ENCODE measurements at places on chromosomes 16 and 17.

DNA sequence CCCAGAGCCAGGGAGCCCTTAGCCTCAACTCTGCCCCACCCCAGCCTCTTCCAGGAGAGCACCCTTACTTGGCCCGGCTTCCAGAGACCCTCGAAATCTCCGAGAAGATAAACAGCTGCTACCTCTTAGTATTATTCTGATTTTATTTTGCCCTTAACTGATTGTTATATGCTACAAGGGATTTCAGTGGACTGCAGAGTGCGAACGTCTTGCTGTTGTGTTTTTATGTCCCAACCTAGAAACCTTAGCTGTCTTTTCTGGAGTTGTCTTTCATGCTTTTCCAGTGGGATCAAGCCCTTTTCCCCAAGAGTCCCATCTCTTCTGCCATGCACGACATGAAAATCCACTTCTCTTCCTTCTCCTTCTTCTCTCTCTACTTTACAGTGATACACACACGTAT lies 47.0 kb downstream of the SNX20 start:
- DNase-seq, result no peak

DNA sequence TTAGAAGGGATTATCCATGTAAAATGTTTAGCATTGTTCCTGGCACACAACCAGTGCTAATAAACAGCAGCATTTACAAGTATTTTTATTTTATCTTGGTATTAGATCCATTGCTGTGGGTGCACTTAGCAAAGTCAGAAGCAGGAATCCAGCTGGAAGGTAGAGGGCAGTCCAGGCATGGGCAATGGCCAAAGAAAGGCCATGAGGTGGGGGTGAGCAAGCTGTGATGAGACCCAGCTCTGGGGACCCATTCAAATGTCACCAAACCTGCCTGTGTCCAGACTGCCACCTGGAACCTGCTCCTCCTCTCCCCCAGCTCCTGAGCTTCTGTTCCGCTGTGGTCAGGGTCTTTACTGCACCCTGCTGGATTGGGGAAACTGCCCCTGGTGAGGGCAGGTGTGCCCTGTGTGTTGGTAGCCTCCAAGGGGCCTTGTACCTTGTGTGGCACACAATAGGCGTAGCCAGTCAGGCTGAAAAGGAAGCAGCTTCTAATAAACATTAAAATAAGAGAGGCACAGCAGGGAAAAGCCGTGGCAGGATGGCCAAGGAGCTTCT lies 118.0 kb upstream of the CRHR1 start:
- no peak for DNase-seq

GRCh38 chr17:62824290-62825131 lies 16.4 kb upstream of the MARCHF10 start:
- no peak for DNase-seq

- no peak for DNase-seq
These were observed 97.8 kb upstream of the CORO6 start for GRCh38 chr17:29720551-29720950.

GRCh38 chr16:85148931-85149330 lies 36.7 kb upstream of the CIBAR2 start:
- DNase-seq, result no peak

DNA sequence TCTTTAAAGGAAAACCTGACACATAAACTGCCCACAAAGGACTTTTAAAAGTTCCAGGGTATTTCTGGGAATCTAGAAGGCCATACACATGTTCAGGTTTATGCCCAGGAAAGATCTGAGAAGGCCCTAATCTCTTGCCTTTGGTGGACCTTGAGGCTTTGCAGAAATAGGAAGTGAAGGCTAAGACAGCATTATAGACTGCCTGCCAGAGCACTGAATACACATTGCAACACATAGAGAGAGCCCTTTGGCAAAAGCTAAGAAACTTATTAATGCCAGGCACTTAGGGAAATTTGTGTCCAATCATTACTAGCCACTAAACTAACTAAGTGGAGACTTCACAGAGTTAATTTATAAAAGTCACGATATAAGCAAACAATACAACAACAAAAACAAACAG lies 70.4 kb downstream of the MMD start:
- DNase-seq, result no peak

- DNase-seq, result no peak
These were observed 146.4 kb downstream of the RBFOX3 start for GRCh38 chr17:79464318-79465010.

- DNase-seq, result no peak
These were observed 23.0 kb downstream of the DNAH2 start for GRCh38 chr17:7740481-7741001.

- no peak for DNase-seq
These were observed 86.1 kb upstream of the SALL1 start for GRCh38 chr16:51237207-51237606.

GRCh38 chr16:84891149-84891795 lies 71.5 kb downstream of the CRISPLD2 start:
- peak; percentile 12 for DNase-seq

DNA sequence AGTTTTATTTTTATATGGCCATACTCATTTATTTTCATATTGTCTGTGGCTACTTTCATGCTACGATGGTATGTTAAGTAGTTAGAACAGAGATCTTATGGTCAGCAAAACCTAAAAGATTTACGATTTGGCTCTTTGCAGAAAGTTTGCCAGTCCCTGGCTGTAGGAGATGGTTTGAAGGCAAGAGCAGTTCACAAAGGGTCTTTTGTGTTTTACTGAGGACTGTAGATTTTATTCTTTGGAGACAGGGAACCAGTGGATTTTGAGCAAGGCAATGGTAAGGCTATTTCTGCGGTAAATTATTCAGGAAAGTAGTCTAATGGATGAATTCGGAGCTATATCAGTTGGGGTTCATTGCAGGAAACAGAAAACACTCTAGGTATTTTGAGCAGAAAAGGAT lies 90.7 kb downstream of the WWP2 start:
- DNase-seq, result no peak

DNA sequence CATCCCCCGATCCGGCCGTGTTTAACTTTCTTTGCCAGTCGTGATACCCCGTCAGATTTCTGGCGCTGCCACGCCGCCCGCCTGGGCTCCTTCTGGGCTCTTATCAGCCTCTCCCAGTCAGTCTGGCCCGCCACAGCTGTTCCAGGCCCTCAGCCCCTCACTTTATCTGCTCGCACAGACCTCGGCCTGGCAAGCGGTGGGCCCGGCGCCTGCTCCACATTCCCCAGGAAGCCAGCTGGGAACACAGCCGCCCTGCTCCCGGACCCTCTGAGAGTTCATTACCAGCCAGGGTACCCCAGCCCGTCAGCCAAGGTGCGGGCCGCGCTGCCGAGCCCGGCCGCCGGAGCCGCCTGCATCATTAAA lies 157.5 kb downstream of the ZNF423 start:
- DNase-seq, result no peak

DNA sequence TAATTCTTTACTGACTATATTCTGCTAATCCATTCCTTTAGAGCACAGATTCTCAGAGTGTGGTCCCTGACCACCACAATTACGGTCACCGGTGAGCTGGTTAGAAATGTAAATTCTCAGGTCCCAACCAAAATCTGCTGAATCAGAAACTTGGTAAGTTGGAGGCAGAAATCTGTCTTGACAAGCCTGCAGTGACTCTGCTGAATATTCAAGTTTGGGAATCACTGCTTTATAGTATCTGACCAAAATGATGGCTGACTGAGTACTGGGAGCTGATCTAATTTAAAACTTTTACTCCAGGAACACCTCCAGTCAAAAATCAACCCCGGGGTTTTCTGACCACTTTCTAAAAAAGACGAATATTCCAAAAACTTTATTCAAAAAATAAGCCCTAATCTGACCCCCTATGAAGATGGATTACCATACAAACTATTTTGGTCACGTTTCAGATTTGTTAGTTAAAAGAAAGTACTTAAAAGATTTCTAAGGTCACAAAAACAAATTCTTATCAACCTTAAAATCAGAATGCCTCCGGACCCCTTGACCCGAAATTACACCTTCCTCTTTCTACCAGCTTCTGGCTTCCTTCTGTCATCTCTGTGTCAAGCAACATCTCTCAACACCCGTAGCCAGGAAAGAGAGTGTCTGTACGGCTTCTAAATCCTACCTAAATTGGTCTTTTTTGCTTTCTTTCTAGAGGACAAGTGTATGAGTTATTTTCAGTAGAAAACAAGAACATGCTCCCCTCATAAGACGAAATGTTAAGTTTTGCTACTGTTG lies 38.6 kb downstream of the CREBBP start:
- DNase-seq, result no peak

- DNase-seq, result no peak
These were observed 5.9 kb downstream of the CCL7 start for GRCh38 chr17:34275881-34276280.

- DNase-seq, result no peak
These were observed 173.6 kb downstream of the PHKB start for GRCh38 chr16:47634727-47635126.

DNA sequence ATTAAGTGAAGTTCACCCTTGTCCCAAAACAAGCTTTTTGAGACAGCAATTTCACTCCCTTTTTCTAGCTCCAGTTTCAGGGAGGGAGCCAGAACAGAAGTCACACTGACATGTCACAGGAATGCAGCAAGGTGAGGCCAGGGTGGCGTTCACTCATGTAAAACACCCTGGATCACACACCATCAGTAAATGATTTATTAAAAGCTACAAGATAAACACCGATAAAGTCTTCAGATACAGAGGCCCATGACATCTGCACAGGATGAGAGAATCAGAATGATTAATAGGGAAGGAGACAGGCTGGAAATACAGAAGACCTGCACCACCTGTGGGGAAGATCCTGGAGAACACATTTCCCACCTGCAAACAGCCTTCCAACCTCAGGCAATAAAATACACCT lies 77.5 kb upstream of the DYNLRB2 start:
- no peak for DNase-seq

DNA sequence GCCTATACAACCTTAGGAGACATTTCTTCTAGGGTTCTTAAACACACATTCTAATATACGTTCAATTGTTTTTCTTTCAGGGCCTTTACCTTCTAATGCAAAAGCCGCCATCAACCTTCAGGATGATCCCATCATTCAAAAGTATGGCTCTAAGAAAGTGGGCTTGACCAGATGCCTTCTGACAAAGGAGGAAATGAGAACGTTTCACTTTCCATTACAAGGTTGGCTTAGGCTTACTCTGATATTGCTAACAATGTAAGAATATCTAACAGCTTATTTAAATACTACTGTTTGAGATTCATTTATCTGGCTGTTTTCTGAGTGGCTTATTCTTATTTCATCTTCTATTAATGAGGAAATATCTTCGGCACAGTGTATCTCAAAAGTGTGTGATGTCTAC lies 15.4 kb downstream of the REXO5 start:
- no peak for DNase-seq

GRCh38 chr17:78341559-78342448 lies 18.1 kb downstream of the SOCS3 start:
- peak; percentile 59 for DNase-seq

GRCh38 chr17:61543786-61544415 lies 47.1 kb downstream of the NACA2 start:
- DNase-seq, result no peak

DNA sequence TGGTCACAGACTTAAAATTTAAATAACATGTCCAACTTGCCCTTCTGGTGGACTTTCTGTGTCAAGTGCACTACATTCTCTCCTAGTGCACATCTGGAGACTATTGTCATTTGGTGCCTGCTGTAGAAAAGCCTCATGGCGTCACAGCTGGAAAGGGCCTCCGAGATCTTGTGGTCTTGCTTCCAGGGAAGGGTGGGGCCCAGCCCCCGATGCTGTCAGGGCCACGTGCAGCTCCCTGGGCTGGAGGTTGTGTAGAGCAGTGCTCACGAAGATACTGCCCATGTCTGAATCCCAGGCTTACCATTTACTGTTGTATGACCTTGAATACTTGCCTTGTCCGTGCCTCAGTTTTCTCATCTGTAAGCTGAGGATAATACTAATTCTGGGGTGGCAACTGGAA lies 6.8 kb upstream of the MPRIP start:
- DNase-seq, result no peak
